ENCODE measurements at places on chromosomes 1 and 21.
A peak's percentile ranks its signal among the peaks of the same experiment; 100 is the strongest.

DNA sequence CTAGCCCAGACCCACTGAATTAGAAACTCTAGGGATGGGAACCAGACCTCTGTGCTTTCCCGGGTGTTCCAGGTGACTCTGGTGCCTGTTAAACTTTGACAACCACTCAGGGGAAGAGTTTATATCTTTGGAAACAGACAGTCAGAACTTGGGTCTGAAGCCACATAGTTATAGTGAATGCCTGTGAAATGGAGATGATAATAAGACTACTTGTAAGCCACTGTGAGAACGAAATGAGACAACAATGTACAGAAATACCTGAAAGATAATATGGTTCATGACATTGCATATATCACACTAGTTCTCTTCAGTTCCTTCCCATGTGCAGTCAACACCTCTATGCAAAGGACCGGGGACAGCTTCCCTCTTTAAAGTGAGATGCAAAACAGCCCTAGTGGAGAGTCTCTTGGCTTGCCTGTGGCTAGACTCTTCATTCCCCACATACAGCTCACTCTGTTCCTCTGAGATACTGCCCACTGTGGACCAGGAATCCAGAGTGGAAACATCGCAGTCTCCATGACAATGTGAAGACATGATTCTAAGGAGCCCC lies 287.5 kb downstream of the ASTN1 start:
- no peak for DNase-seq

GRCh38 chr1:211896958-211897357 lies 66.4 kb upstream of the LPGAT1 start:
- DNase-seq, result no peak

DNA sequence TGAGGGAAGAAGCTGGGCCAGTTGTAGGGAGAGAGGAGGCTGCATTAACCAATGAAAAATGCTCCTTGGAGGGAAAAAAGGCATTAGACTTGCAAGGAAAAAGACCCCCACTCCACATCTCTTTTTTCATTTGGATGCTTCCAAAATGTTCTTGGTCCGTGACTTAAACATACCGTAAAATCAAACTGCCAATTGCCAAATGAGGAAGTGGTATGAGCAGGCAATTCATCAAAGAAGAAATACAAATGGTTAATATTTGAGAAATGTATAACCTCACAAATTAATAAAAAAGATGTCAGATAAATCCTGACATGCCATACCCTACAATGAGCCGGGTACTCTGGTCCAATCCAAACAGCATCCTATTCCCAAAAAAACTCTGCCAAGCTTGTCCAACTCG lies 30.6 kb downstream of the KANK4 start:
- DNase-seq, result no peak

GRCh38 chr1:104745875-104746274 lies 996.2 kb downstream of the AMY1C start:
- DNase-seq, result no peak

DNA sequence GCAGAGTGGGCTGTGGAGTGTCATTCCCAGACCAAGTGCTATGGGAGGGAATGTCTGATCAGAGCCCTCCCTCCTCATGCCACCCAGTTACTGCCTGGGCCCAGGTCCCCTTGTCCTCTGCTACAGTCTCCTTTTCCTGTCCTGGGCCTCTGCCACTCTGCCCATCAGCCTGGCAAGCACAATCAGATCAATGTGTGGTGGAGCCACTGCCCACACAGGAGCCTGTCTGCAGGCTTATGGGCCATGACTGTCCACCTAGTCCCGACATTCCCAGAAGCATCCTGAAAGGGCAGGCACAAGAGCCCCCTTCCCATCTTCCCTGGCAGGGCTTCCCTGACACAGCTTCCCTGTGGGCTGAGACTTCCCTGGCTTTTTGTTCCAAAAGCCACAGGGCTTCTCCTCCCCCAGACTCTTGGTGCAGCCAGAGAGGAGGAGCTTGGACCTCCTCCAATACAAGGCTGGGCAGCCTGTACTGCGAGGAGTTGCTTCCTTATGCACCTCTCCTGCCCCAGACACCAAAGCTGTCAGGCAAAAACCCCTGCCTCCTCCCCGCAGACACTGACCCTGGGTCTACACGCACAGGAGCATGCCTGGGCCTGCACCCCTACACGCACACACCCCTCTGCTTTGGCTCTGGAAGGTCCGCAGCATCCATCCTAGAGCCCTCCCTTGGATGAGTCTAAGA lies 29.2 kb upstream of the CNTN2 start:
- DNase-seq, result no peak

DNA sequence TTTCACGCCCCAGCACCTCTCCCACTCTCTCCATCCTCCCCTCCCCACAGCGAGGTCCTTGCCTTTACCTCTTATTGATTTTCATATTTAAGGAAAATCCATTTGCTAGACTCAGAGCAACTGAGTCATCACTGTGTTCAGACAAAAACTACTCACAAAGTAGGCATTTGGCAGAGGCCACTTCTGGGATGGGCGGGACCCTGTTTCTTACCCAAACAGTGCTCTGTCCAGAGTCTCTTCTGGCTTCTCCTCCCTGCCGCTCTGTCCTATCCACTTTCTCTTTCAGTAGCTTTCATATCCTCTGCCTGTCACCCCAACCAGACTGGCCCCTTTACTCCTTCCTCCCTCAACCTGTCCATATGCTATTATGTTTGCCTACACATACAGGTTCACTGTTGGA lies 2.4 kb upstream of the NAV1 start:
- no peak for DNase-seq

DNA sequence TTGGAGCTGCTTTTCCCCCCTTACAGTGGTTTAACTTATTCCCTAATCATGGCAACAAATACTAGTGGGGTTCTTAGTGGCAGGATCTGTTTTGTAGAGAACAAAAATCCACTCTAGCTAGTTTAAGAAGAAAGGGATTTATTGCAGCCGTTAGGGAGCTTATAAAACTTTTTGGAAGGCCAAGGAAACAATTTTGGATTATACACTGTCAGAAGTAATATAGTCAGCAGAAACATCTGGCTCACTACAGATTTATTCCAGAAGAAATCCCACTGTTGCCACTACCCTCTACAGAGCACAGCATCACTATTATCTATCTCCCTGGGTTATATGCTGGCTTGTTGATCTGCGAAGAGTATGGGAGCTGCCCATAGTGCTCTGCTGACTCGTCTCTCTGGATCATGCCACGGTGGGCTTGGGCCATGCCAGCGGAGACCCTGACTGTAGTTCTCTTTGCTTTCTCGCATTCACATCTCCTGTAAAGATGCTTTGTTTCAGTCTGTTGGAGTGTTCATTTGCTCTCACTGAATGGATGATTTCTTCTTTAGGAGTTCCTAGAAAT lies 107.5 kb downstream of the ODF2L start:
- no peak for DNase-seq

- no peak for DNase-seq
These were observed 60.1 kb downstream of the PTP4A2 start for GRCh38 chr1:31878058-31878457.

- DNase-seq, result no peak
These were observed 5.1 kb downstream of the LMNA start for GRCh38 chr1:156119503-156120209.

- no peak for DNase-seq
These were observed 1.3 kb downstream of the ARL8A start for GRCh38 chr1:202143011-202143767.

DNA sequence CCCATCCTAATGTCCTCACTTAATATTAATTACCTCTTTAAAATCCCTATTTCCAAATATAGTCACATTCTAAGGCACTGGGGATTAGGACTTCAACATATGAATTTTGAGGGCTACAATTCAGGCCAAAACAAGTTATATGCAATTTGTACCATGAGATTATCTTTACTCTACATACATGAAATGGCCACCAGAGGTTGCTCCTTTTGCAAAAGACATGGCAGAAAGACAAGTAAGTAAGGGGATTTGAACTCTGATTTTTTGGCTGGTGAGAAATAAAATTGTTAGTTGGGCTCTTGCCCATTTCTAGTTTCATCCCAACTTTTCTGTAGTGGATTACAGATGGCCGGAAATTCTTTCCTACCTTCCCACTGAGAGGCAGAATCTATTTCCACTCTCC lies 4.8 kb upstream of the ALG6 start:
- DNase-seq, result no peak

GRCh38 chr1:158180741-158181576 lies at the start of gene CD1D:
CD1D (plus strand) TSS chr1:158180895; CDS start chr1:158181102, 207 bp downstream.
- DNase-seq, result no peak

- DNase-seq, result peak; percentile 5
These were observed 958 bp downstream of the LYPLAL1 start for GRCh38 chr1:219174460-219175211.

DNA sequence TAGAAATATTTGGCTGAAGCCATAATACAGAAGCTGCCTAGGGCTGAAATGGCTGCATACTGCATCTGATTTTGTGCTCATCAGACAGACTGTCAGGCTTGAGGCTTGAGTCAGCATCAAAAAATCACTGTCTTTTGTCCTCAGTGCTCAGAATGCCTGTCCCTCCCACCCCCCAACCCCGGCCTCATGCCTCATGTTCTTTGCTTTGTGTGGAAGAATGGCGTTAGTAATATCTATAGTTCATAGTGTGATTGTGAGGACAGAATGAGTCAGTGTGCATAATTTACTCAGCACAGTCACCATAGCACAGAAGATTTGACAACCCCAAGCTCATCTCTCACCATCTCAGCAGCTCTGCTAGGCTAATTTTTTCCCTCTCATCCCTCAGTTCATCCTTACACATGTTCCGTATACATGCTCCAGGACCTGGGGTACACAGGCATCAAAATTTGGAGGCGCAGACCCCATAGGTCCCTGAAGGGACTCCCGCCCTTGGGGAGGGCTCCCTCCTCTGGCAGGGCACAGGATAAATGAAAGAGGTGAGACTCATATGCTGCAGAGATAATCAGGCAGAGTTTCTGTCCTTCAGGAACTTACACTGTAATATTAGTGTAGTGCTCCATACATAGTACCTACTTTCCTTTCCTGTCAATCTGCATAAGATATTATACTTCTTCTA lies 159.1 kb upstream of the C8B start:
- DNase-seq, result no peak

DNA sequence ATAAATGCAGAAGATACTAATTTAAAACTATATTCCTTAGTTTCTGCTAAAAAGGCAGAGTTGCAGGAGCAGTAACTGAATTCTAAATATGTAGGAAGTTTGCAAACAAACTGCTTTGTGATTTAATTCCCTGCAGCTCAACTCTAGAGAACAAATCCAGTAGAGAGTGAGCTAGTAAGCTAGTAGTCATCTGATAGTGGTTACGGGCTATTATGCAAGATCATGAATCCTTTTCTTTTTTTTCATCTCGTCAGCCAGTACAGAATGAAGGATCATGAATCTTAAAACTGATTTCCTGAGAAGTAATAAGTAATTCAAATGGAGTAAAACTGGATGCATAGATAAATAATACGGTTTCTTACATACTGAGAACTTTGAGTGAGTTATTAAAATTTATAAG lies 3.3 kb downstream of the DPH5 start:
- no peak for DNase-seq

- DNase-seq, result no peak
These were observed 2.8 kb upstream of the HPCA start for GRCh38 chr1:32883338-32884031.

- DNase-seq, result no peak
These were observed 9.5 kb downstream of the PALMD start for GRCh38 chr1:99655376-99655775.

GRCh38 chr1:111542187-111542586 lies 38.8 kb upstream of the ADORA3 start:
- no peak for DNase-seq

DNA sequence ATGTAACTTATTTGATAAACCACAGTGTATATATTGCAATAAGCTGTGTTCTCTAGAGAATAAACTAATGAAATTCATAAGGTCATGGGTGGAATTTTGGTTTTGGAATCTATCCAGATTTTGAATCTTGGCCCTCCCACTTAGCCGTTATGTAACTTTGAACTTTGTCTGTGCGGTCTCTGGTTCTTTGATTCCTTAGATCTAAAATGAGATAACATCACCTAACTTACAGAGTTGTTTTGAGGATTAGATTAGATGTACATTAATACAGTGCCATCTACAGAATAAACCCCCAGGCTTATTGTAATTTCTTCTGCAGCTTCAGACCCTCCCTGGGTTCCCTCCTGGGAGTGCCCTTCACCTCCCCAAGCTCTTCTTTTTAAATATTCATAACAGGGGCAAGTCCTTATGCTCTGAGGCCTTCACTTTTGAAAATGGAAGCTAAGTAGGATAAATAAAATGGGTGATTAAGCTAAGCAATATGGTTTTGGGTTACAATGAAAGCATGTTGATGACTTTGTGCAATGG lies 124.3 kb downstream of the ATG4C start:
- no peak for DNase-seq

DNA sequence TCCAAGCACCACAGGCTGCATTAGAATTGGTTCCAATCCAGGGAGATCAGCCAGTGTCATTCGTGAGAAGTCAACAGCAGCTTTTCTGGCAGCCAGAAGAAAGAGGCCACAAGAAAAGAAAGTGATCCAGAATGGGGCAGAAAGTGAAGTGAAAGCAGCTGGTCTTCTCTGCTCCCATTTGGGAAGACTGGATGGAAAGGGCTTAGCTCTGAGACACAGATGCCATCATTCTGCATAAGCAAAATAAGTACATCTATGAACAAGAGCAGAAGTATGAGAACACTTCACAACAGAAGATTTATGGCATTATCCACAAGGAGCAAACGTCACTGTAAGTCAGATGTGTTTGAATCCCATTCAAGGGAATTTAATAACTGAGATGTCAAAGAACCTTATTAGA lies 326.5 kb upstream of the ESRRG start:
- DNase-seq, result no peak

DNA sequence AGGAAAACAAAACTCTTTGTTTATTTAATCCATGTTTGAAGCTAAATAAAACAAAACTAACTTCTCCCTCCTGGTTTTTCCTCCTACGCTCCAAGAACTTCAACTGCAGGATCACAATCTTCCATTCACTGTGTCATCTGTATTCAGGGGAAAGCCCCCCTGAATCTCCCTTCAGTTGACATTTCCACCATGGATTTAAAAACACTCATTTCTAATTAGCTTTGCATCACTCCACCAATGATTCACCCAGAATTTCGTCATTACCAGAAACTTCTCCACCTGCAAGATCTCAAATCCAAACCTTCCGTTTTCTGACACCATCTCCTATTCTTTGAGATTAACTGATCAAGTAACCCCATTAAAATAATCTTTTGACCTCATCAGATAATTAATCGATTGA lies 10.9 kb upstream of the RGS5 start:
- DNase-seq, result no peak

GRCh38 chr21:39048574-39048973 lies 134.7 kb downstream of the PSMG1 start:
- no peak for DNase-seq

GRCh38 chr1:47207803-47208373 lies 18.1 kb upstream of the PDZK1IP1 start:
- DNase-seq, result no peak

DNA sequence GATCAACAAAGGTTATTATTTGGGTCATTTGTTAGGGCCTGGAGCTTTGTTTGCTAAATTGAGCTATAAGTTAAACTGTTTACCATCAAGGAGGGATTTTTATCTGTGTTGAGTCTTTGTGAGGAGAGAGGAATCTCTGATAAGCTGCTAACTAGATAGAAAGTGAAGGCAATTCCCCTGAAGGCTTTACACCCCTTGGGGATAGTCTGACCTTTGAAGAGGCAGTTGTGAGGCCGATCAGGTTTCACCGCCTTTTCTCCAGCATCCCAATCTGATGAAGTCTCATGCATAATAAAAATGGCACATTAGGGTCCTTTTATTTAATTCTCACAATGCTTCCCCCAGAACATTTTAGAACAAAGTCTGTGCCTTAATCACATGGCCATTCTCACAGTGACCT lies 21.8 kb downstream of the C1orf21 start:
- no peak for DNase-seq

All from activated CD4-positive, alpha-beta T cell treated with anti-CD3 and anti-CD28 coated beads, Interleukin-2, amount 50 U/mL, for 1 hour (primary cell).